ENCODE measurements at places on chromosomes 2 and 18.
A peak's percentile ranks its signal among the peaks of the same experiment; 100 is the strongest.

- peak; percentile 81 for DNase-seq
Observed at GRCh38 chr2:64644458-64645382, 9.0 kb downstream of the SERTAD2 start.

- DNase-seq = no peak
Observed at GRCh38 chr2:85747441-85747840, 6.3 kb upstream of the ATOH8 start.

DNA sequence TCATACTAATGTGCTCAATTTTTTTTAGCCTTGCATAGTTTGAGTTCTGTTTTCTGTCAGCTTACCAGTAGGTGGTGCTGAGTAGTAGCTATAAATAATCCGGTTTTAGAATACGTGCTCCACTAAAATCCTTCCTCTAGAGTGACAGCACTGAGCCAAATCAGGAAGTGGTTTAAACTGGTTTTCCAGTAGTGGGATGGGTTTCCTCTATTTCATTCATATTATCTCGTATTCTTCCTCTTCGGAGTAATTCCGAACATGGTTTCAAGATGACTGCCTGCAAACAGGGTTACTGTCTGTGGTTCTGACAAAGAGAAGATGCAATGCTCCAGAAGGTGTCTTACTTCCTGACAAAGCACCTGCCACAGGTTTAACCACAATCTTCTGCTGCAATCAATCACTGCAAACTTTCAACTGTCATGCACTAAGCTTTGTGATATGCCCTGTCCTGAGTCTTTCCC, 496.9 kb upstream of the VRK2 start:
- DNase-seq = peak; percentile 34

- DNase-seq = no peak
Observed at GRCh38 chr2:241598061-241598460, 38.9 kb downstream of the THAP4 start.

DNA sequence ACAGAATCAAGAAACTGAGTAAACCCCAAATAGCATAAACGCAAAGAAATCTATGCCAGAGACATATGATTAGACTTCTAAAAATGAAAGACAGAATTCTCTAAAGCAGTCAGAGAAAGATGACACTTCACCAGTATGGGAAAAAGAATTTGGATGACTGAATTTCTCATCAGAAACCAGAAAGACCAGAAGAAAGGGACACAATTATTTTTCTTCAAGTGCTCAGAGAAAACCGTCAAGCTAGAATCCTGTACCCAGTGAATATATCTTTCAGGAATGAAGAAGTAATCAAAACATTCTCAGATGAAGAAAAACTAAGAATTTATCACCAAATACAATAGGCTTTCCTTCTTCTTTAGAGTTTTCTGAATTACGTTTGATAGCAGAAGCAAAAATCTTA, 14.2 kb upstream of the ESPNL start:
- no peak for DNase-seq

DNA sequence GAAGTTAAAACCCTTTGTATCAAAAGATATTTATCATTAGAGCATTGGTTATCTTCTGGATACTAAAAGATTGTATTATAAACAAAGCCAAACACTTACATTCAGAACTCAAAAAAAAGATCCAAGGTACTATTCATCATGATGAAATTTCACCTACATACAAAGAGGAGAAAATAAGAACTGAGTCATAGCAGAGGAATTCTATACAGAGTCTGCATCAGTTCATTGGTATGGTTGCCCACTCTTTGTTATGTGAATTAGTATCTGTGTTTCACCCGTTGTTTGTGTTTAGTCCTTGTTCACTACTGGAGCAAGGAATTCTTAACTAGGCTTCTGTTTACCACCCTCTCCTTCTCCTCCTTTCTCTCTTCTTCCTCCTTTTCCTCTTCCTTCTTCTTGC, 157.9 kb downstream of the LNPK start:
- peak; percentile 44 for DNase-seq

GRCh38 chr2:28394997-28395333, 2.3 kb downstream of the FOSL2 start:
- DNase-seq = no peak

- DNase-seq = no peak
Observed at GRCh38 chr18:44568342-44568741, 112.3 kb upstream of the SETBP1 start.

- DNase-seq = no peak
Observed at GRCh38 chr2:105617631-105618350, 126.9 kb upstream of the NCK2 start.

DNA sequence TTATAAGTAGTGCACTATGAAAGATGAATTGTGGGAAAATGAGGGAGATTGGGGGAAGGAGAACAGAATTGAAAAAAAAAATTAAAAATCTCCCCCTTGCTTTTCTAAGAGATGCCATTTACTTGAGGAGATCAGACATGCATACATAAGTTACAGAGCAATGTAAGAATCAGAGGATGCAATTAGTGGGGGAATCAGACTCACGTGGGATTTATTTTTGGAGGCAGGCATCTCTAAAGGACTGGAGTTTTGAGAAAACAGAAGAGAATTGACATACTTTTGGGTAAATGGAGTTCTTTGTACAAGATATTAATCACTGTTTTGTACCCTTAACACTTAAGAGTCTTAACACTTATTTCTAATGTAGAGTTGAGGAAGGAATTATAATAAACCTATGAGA, 52.7 kb downstream of the MTX2 start:
- DNase-seq = no peak

GRCh38 chr2:3115301-3116042, 262.1 kb downstream of the EIPR1 start:
- DNase-seq = no peak

DNA sequence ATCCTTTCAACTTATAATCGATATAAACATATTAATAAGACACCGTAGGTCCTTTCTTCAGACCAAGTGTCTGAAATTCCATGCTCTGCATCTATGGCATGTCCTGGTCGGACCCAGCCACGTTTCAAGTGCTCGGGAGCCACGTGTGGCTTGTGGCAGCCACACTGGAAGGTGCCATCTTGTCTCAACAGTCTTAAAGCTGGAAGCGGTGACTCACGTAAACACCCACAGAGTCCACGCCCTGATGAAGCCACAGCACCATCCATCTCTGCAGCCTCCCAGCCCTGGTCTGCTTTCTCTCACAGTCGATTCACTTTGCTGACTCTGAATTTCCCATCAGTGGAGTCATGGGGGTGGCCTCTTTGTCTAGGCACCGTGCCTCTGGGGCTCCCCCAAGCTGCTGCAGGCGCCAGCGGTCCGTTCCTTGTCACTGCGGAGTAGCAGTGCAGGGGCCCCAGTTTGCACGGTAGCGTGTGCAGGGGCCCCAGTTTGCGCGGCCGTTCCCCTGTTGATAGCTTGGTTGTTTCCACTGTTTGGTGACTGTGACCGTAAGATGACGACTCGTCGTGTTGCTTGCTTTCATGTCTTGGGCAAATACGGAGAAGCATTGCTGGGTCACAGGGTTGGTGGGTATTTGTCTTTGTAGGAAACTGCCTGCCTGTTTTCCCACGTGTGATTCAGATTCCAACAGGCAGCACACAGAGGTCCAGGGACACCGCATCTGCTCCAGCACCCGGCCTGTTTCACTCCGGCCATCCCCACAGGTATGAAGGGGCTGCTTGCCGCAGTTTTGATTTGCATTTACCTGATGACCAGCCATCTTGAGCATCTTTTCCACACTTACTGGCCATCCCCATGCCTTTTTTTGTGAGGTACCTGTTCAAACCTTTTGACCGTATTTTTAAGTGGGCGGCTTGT, 240.3 kb downstream of the HDAC4 start:
- DNase-seq = no peak

DNA sequence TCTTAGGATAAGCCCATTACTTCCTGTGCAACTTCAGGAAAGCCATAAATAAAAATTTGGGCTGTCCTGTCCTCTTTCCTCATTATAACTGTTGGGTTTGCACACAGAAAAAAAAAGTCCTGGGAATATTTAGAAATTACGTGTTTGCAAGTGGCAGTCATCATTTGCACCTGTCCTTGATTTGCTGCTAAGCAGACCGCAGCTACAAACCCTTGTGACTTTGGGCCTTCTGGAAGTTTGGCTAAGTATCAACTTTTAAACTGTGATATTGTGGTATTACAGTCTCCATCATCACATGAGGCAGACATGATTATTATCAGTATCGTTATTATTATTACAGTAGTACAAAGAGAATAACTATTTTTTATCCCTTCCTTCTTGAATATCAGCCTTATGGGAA, 260.7 kb upstream of the SESTD1 start:
- no peak for DNase-seq

DNA sequence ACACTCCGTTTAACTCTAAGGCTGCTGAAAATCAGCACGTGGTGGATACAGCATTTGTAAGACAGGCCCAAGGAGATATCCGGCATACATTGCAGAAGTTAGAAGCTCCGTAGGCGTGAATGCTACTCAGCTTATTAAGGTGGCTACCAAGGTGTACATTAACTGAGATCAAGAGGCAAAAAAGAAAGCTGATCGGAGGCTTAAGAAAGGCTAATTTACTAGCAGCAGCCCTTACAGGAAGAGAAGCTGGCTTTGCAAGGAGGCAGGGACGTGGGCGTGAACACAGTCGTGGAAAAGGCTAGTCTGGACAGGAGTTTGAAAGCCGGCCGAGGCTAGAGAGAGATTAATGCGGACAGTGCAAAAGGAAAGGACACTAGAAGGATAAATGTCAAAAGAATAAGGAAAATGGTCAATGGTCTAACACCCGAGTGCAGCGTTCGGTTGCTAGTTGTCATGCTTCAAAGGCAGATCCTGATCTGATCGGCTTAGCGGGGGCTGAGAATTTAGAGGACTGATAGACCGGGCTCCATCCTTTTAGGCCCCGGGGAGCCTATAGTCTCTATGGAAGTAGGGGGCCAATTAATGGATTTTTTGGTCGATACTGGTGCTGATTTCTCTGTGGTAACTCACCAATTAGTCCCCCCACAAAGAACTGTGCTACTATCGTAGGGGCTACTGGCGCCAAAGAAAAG, 45.6 kb upstream of the SELENOI start:
- DNase-seq = no peak

- no peak for DNase-seq
Observed at GRCh38 chr2:234869969-234870368, 81.8 kb upstream of the SH3BP4 start.

DNA sequence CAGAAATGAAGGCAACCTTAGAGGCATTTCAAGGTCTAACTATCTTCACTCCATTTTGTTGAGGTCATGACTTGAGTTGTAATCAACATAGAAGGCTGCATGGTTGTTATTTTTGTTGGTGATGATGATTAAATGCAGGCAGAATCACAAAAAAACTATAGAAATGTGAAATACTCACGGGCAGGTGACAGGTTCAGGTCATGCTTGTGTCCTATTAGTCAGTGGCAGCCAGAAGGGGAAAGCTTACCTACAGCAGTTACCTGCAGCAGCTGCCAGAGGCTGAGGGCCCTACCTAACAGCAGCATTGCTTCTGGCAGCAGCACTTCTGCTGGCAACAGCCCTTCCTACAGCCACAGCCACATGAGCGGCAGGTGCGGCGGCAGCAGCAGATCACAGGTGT, 394 bp downstream of the SCYGR3 start:
- no peak for DNase-seq

DNA sequence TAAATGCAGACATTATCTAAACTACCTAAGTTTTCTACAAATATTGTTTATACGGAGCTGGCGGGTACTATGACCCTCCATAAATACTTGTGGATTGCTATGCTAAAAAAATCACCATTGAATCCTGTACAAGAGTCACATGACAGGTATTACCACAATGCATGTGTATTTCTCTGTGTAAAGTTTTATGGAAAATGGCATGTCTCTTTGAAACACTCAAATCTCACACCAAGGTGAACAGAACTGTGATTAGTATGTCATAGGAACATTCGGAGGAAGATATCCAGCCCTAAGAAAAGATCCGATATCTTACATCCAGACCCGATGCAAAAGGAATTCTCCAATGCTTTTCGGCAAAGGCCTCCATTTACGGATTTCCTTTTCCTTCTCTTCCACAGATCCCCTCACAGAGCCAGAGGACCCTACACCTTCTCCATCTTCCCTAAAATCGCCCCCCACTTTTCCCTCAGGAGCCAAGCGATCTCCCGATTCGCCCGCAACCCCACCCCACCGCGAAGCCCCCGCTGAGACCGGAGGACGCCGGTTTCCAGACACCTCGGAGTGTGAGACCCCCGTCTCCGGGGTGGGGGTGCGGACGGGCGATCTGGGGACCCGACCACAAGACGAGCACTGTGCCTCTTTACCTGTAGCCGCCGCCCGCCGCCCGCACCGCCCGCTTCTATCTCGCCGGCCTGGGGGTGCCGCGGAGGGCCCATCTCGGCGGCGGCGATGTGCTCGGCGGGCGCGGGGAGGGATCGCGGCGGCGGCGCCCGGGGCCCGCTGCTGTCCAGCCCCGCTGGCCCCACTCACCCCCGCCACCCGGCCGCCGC, 1.2 kb downstream of the SAP130 start:
- DNase-seq = peak; percentile 10

- no peak for DNase-seq
Observed at GRCh38 chr18:26634631-26635030, 86.3 kb upstream of the KCTD1 start.

- no peak for DNase-seq
Observed at GRCh38 chr2:179274749-179275148, 10.1 kb upstream of the SESTD1 start.

GRCh38 chr2:150607390-150607811, 119.9 kb upstream of the RND3 start:
- no peak for DNase-seq

GRCh38 chr2:86492048-86492453, 50.9 kb downstream of the KDM3A start:
- no peak for DNase-seq

DNA sequence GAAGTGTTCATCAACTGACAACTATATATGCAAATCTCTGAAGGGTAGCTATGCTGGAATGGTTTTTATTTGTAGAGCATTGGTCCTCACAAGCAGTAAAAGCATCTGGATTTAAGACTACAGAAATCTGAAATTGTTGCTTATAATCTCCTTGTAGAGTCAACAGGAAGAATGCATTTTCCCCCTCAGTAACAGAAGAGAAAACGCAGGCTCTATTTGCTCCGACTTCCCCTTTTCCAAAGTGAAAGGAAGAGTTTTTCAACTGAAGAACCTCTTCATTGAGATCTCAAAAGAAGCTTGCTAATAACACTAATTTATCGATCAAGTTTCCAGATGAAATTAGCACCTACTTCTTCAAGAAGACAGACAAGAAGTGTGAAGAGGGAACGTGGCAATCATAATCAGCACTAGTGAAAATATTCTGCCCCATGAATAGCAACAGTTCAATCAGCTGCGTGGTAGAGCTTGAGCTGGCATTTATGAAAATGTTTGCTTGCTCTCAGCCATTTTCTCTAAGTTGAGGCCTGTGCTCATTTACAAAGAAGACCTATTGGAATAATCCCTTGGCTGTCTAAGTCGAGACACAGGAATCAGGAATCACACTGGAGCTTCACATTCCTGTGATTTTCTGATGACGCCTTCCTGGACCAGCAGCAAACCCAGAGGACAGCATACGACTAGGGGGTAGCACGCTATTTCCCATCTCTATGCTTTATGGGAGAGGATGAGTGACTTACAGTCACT, 43.7 kb downstream of the TGIF1 start:
- no peak for DNase-seq

Measured in ACHN (cell line).